Peyer's patch (tissue), 4 donors: ENCODE measurements at places on chromosomes 6 and 20.
A peak's percentile ranks its signal among the peaks of the same experiment; 100 is the strongest.

DNA sequence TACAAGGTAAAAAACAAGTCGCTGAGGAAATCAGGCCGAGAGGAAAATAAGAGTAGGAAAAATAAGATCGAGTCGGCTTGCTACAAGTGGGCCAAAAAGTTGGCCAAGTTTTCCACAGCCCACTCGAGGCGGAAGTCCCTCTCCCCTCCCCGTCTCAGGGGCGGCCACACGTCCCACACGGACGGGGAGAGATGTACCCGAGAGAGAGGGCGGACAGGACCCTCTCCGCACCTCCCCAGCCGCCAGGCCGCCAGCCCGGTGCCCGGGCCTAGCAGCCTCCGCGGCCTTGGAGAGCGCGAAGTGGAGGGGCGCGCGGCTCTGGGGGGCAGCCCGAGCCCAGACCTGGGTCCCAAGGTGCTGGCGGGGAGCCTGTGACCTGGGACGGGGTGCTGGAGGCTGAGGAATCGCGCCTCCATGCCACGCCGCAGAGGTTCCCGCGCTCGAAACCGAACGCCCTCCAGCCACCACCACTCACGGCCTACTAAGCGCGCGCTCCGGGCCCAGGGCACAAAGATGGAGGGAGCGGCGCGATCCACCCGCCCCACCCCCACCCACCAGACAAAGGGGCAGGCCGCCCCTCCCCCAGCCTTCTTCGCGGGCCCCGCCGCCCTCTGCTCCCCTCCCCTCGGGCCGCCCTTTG lies 1.9 kb upstream of the HMGA1 start:
- no peak for DNase-seq

GRCh38 chr6:44782892-44783291 lies 395.4 kb downstream of the CDC5L start:
- DNase-seq = no peak

- DNase-seq = no peak
Measured at GRCh38 chr6:110746680-110747079, 68.6 kb downstream of the CDK19 start.

DNA sequence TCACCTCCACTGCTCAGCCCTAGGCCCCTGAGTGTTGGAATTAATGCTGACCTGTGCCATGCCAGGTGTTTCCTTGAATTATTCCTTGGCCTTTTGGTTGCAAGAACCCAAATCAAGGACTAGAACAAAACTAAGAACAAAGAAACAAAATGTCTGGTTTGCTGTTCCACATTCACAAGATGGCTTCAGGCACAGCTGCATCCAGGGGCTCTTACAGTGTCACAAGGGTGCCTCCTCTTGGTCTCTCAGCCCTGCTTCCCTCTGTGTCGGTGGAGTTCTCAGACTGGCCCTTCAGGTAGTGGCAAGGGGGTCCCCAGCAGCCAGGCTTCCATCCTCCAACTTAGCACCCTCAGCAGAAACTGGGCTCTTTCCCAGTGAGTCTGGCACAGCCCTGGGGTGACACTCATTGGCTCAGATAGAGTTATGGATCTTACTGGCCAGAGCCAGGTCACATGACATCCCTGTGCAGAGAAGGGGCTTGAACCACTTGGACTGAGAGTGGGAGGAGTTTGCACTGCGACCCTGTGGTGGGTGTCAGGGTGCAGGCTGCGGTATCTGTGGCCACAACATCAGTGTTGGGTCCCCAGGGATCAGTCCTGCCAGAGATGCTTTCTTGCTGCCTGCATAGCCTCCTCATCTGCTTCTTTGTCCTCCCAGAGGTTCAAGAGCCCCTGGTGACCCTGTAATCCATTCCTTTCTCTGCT lies 427.7 kb upstream of the SULF2 start:
- no peak for DNase-seq

DNA sequence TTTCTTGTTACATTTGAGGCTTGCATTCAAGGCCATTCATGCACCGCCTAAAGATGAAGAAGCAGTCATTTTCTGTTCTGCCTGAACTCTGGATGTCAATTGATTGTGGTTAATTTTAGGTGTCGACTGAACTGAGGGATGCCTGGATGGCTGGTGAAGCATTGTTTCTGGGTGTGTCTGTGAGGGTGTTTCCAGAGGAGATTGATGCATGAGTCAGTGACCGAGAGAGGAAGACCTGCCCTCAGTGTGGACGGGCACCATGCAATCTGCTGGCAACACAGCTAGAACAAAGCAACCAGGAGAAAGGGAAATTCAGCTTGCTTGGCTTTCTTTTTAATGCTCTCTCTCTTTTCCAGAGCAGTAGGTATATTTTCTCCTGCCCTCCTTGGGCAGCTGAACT lies 164.1 kb upstream of the ECI2 start:
- DNase-seq = no peak

DNA sequence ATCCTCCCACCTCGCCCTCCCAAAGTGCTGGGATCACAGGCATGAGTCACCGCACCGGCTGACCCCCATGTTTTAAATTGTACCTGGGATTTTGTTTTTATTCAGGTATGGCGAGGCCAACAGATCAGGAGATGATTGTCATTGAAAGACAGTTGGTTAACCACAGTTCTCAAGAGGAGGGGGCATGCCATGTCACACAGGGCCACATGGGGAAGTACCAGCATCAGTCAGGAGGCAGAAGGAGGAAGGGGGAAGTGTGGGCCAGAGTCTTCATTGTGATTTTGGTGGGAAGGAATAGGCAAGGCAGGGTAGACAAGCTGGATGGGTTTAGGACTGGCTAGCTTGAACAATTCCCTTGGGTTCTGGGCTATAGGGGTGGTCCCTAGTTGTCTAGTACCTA lies 9.9 kb upstream of the MMP9 start:
- peak; percentile 5 for DNase-seq

DNA sequence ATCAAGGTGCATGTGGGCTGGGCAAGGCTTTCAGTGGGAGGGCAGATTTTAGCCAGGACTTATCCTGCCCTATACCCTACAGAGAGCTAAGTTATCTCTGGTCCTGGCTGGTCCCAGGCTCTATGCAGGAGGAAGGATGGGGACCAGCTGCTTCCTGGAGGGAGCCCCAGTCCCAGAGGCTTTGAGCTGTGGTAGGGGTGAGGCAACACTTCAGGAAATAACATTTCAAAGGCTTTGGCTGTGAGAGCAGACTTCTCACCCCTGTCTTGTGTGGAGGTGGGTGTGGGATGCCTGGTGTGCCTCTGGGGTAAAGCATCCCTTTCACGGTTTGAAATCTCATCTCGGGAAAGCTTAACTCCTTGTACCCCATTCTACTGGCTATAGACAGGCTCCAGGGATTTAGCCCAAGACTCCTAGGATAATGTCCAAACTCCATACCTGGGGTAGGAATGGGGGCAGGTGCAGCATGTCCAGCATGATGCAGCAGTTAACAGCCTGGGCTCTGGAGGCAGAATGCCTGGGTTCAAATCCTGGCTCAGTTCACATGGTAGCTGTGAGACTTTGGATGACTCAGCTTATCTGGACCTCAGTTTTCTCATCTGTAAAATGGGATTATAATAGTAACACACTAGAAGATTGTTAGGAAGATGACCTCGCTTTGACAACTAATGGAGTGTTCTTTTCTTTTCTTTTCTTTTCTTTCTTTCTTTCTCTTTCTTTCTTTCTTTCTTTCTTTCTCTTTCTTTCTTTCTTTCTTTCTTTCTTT lies 27.5 kb upstream of the SIRPA start:
- no peak for DNase-seq

GRCh38 chr6:149342525-149342924 lies 25.0 kb downstream of the TAB2 start:
- DNase-seq = no peak

DNA sequence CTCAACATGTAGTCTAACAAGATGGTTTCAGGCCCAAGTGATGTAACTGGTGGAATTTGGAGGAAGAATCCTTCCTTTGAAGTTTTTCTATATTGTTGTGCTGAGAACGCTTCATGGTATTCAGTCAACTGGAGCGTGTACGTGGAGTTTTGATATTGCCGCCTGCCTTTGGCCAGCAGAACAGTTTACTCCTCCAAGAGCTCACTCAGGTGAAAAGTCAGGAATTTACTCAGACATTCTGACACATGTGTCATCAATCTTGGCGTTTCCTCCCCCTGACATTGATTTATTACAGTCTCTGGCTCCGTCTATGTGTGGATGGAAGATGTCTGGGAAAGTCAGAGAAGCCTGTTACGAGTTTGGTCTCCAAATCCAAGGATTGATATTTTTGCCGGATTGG lies 19.0 kb upstream of the TGM2 start:
- DNase-seq = no peak

- no peak for DNase-seq
Measured at GRCh38 chr6:2197177-2197671, 48.2 kb downstream of the GMDS start.

GRCh38 chr20:25323496-25324246 lies 67.0 kb downstream of the ABHD12 start:
- peak; percentile 72 for DNase-seq

GRCh38 chr6:31249184-31249583 lies 22.7 kb downstream of the HLA-C start:
- DNase-seq = no peak
